ENCODE measurements at places on chromosomes 3 and 15. TPM values are rescaled to one million over a fixed set of nuclear protein-coding genes. Genes with fewer than 3 reads are reported as not detected.

DNA sequence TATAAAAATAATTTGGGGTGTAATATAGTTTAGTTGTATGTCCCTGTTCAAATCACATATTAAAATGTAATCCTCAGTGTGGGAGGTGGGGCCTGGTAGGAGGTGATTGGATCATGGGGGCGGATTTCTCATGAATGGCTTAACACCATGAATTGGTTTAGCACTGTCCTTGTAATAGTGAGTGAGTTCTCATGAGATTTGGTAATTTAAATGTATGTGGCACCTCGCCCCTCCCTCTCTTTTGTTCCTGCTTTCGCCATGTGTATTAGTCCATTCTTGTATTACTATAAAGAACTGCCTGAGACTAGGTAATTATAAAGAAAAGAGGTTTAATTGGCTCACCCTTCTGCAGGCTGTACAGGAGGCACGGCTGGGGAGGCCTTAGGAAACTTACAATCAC is 83.9 kb downstream of the ANXA2 start:
- no peak for DNase-seq

- DNase-seq: no peak
These were observed 149.6 kb downstream of the ZIC4 start for GRCh38 chr3:147256739-147257138.

Gene SPINK8
- polyA plus RNA-seq: not detected

- no peak for DNase-seq
These were observed 268.4 kb upstream of the CHRM5 start for GRCh38 chr15:33699691-33700447.

DNA sequence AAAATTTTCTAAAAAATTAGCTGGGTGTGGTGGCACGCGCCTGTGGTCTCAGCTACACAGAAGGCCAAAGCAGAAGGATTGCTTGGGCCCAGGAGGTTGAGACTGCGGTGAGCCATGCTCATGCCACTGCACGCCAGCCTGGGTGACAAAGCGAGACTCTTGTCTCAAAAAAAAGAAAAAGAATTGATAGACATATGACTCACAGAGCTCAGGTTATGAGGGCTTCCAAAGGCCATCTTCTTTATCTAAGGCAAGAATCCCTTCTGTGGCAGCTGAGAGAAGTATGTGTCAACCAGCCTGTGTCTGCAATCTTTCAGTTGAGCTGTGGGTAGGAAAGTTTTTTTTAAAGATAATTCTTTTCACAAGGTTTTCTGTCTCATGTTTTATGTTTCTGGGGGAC is 53.9 kb downstream of the MRPS25 start:
- DNase-seq: no peak

Gene MKRN3
- polyA plus RNA-seq: not detected

Gene TMCO5A
- polyA plus RNA-seq: not detected

Gene MITF
- not detected for polyA plus RNA-seq

DNA sequence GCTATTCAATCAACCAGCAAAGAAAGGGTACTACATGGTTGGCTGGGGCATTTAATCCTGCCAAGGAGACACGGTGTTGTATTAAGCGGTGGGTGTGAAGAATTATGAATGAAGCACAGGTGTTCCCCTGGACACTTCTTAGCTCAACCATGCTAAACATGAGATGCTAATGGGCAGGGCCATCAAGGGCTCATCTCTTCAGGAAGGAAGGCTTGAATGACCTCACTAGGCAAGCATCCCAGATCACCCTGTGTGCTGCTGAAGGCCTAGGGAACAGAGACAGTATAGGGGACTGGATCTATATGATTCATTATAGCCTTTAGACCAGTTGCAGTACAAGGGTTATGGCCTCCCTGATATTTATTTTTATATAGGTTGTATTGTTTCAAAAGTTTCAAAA is 221.3 kb upstream of the SLCO3A1 start:
- no peak for DNase-seq

GRCh38 chr3:196082619-196082971 is 705 bp upstream of the TFRC start:
- no peak for DNase-seq

Gene LMLN
- 1.2 TPM for polyA plus RNA-seq
